ENCODE measurements at places on chromosomes 2 and 18.

- no peak for DNase-seq
Observed at GRCh38 chr2:44166096-44166495, 2.6 kb upstream of the PPM1B start.

DNA sequence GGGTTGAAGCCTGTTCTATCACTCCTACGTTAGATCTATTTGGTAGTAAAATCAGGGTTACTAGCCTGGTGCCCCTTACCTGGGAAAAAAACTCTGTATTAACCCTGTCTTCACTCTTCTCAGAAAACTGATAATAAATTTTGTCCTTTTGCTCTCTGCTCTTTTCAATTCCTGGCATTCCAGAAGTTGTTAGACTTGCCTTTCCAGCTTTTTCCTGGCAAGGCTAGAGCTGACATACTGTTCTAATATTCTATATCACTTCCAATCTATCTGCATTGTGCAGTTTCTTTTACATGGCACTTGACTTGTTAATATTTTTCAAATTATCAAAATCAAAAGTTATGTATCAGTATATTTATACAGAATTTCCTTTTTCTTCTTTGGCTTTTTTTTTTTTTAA is 162.2 kb downstream of the FIGN start:
- no peak for DNase-seq

DNA sequence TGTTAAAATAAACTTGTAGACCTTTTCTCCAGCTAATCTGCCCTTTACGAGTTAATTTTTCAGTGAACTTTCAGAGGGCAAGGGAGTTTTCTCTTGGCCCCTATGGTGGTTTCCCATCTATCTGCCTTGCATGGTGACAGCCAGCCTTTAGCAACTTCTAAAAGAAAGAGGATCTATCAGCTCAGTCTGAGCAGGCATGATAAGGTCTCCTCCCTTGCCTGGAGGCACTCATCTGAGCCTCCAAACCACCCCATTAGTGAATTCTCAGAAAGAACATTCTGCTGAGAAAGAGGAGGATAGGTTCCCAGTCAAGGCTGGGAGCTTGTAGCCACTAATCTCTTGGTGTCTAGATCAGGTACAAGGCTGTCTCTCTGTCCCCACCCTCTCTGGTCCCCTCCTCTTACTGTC is 10.7 kb upstream of the GYPC start:
- DNase-seq, result no peak

DNA sequence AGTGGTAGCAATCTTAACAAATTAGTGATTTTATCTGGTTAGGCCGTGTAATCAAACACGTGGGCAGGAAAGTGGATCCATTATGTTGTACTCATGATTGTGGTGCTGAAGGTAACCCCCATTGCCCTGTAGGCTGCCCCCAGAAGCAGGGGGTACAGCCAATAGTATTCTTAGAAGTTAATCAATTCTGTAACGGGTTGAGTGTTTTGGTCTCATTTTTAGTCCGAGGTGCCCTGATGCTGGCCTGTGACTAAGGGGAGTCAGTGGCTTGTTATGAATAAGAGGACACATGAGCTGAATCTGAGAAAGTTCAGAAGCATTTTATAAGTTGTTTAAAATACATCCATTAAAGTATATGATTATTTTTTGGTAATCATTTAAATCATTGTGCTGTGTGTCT is 8.6 kb downstream of the EPAS1 start:
- no peak for DNase-seq

DNA sequence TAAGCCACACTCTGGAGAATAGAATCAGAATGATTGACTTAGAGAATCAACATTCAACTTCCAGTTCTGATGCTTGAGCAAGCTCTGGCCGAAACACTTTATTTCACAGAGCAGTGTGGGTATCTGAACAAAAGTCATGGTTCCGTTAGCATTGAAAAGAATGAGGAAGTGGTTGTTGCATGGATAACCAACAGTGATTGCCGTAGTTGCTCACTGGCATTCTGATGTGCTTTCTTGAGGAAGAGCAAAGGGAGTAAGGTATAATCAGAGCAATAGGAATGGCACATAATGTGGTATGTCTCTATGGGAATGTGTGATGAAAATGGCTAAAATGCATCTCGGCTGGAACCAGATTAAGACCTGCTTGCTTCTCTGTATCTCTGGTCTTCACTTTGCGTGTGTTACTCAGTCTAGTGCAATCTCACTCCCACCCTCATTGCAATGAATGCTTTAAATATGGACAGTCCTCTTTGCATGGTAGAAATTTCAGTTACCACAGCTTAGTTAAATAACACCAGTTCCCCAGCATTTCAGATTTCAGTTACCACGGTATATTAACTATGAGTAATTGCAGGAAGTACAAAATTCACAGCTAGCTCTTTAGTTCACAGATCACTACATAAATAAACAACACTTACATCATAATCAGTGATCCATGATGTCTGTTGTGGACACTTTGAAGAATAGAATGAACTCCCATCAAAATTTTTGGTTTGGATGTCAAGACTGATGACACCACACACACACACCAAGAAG is 7.8 kb upstream of the RAB12 start:
- DNase-seq, result no peak

- DNase-seq, result no peak
Observed at GRCh38 chr2:38152035-38152434, 76.1 kb upstream of the CYP1B1 start.
